ENCODE measurements at places on chromosomes 3 and 15. TPM values are rescaled to one million over a fixed set of nuclear protein-coding genes. Genes with fewer than 3 reads are reported as not detected.

- no peak overlapping the region for H3K27ac ChIP-seq
- H3K4me1 ChIP-seq: no peaks in the 10 kb centered on the region
- H3K4me3 ChIP-seq: no peak overlapping the region
- H3K27me3 ChIP-seq: no peaks in the 10 kb centered on the region
- no peaks in the 10 kb centered on the region for H3K36me3 ChIP-seq
These were observed 181.1 kb downstream of the LRTM1 start for GRCh38 chr3:54746722-54747121.

- no peaks in the 10 kb centered on the region for H3K27me3 ChIP-seq
- no peak for DNase-seq
- no peaks in the 10 kb centered on the region for H3K4me1 ChIP-seq
- no peak overlapping the region for H3K27ac ChIP-seq
These were observed 204.8 kb downstream of the RSRC1 start for GRCh38 chr3:158314426-158315357.

The DOCK3 gene
- total RNA-seq: 0.98 TPM

GRCh38 chr3:160312014-160312624, 86.9 kb downstream of the C3orf80 start:
- H3K27me3 ChIP-seq: no peaks in the 10 kb centered on the region
- no peak overlapping the region for H3K4me3 ChIP-seq
- H3K4me1 ChIP-seq: no peaks in the 10 kb centered on the region
- H3K36me3 ChIP-seq: no peaks in the 10 kb centered on the region
- no peak overlapping the region for H3K27ac ChIP-seq

- H3K4me3 ChIP-seq: no peak overlapping the region
- no peaks in the 10 kb centered on the region for H3K4me1 ChIP-seq
- no peak for DNase-seq
- H3K27me3 ChIP-seq: no peaks in the 10 kb centered on the region
These were observed 26.0 kb upstream of the HCN4 start for GRCh38 chr15:73394782-73395181.

The RASSF1 gene
- total RNA-seq: 69.0 TPM

DNA sequence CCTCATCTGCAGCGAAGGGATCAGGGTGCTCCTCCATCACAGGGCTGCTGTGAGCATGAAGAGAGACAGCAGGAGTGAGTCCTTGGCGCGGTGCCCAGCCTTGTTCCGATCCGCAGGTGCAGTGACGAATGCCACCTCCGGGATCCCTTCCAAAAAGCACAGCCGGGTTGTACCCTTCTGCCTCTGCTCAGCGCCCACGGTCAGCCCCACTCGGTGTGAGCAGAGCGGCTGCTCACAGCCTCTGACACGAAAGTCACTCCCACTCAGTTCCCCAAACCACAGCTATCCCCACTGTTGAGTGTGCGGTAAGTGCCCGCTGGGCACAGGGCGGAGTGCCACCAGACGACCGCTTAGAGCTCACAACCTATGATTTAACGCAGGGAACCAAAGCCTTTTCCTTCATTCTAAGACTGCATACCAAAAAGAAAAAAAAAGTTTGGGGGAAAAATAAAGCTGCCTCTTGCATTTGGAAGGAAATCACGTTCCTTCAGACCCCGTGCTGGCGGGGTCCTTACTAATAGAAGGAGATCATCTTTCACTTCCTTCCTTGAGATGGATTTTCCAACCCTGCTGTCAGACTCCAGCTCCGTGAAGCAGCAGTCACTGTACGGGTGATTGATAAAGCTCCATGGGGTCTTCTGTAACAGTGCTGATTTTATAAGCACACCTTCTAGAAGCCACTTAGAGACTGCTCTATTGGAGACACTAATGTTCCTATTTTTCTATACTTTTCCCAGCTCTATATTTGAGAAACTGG, 34.7 kb upstream of the TUBGCP5 start:
- no peaks in the 10 kb centered on the region for H3K4me1 ChIP-seq
- H3K27me3 ChIP-seq: no peaks in the 10 kb centered on the region
- no peak overlapping the region for H3K4me3 ChIP-seq
- no peak for DNase-seq

The CYFIP1 gene
- 101 TPM for total RNA-seq
